Activated CD8-positive, alpha-beta memory T cell treated with anti-CD3 and anti-CD28 coated beads, Interleukin-2, amount 10 ng/mL, durations not matched to agents 7 days and 5 days (primary cell): ENCODE measurements at places on chromosomes 1 and 21. TPM values are rescaled to one million over a fixed set of nuclear protein-coding genes. Genes with fewer than 3 reads are reported as not detected.

MX2 gene
- total RNA-seq: 65.1 TPM

KRTAP21-2 gene
- not detected for total RNA-seq

CRP gene
- not detected for total RNA-seq

TMPRSS2 gene
- total RNA-seq: not detected

TMIGD3 gene
- total RNA-seq: not detected

RNF186 gene
- total RNA-seq: not detected

GUCA2B gene
- total RNA-seq: not detected

AMY1C gene
- not detected for total RNA-seq

SLC22A15 gene
- 1.8 TPM for total RNA-seq

SYCP1 gene
- not detected for total RNA-seq

CD2 gene
- 278 TPM for total RNA-seq
